Stimulated activated CD4-positive, alpha-beta T cell treated with anti-CD3 and anti-CD28 coated beads, Interleukin-2, amount 100 ng/mL, for 48 hours (primary cell): ENCODE measurements at places on chromosomes 6 and 20.

DNA sequence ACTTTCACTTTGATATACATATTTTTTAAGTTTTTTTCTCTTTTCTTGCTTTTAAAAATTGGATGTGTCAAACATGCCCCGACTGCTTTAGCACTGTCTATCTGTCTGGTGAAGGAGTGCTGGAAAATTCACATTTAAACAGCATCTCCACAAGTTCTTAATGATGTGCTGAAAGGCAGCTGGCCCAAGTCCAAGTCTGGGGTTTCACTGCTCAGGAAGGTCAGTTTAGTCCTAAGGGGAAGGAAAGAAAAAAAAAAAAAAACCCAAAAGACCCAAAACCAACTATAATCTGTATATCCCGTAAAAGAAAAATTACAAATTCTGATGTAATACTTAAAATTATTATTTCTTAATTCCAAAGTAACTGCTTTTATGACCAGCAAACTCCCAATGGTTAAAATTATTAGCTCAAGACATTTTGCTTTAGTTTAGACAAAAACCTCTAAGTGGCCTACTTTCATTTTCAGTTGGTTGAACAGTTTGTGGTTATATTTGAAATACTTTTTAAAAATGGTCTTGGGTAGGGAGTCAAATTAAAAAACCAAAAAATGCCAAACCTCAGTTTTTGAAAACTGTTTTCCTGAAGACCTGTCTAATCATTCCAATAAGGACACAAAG lies 79.5 kb upstream of the PREP start:
- no peak for DNase-seq

DNA sequence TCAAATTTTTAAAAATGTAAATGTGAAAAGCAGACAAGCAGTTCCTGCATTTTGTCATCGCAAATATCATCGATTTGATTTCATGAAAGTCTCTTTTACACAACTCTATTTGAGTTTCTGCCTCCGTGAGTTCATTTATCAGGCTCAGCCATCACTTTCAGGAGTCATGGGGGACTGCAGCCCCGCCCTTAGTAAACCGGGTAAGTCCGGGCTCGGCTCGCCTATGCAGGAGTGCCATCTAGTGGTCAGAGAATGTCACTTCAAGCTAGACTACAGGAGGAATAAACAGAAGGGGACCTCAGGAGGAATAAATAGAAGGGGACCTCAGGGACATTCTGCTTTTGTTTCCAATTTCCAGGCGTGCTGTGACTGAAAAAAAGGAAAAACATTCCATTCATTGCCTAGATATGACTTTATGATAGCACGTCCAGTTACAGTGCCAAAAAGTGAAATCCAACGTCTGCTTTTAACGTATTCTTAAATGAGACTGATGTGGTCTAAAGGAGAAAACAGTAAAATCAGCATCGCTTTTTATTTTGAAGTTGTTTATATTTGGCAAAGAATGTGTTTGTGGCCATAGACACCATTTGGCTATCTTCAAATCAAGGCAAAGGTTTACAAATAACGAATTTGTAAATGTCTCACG lies 333.9 kb downstream of the HACE1 start:
- peak; percentile 58 for DNase-seq

DNA sequence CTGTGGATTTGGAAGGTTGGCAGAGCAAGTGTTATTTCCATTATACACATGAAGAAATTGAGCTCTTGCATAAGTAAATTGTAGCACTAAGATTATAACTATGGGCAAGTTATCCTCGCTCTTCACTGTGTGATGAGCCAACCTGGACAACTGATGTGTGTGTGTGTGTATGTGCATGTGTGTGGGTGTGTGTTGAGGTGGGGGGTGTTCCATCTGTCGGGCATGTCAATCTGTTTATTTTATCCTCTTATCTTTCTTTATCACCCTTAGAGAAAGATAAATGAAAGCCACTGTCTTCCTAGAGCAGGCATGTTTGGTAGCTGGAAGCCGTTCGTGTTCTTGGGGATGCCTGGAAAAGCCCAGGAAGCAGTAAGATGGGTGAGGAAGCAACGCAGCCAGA lies 3.0 kb upstream of the DSP start:
- DNase-seq, result no peak

DNA sequence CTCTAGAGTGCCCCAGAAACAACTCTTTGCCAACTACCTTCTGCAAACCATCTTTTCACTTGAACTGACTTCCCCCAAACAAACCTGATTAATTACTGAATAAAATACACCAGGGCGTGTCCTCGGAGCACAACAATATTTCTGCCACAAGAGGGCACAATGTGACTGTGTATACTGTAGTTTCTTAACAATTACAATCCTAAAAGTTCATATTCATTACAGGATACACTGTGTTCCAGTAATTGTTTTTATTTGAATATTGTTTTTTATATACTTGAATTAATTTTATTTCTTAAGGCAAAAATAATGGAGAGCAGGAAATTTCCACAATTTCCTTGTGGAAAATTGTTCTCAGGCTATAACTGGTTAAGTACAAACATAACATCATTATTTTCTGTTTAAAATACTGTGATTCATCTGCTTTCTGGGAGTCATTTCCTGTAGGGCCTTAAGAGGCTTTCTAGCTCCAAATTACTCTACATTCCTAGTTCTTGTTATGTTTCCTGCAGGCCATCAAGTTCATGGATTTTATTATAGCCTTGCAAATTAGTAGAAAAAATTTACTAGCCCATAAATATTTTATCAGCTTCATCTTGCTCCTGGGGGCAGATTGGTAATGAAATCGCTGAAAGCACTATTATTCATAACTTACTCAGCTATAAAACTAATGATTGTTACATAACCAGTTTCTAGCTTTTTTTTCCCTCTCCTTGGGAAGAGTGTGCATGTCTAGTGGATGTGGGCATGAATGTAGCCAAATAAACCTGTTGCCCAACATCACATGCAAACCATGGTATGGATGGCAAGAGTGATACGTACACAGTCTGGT lies 51.9 kb upstream of the SLC22A16 start:
- DNase-seq, result peak; percentile 54

- DNase-seq, result no peak
Measured at GRCh38 chr6:45472382-45472781, 94.6 kb upstream of the SUPT3H start.

- peak; percentile 14 for DNase-seq
Measured at GRCh38 chr6:37783025-37783855, 36.3 kb upstream of the ZFAND3 start.

DNA sequence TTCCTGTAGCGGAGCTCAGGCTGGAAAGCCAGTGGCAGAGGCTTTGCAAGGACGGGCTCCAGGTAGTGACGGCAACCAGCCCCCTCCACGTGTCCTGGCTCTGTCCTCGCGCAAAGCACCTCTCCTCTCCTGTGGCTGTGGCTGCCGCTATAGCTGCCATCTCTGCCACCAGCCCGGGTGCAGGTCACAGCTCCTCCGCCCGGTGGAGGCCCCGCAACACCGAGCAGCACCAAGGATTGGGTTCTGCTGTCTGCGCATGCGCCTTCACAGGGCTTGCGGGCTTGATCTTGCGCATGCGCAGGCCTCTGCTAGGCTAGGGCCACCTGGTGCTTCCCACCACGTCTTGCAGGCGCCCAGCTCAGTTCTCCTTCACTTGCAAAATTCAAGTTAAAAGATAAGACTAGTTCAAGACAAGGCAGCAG lies 625.4 kb downstream of the QKI start:
- DNase-seq, result no peak

DNA sequence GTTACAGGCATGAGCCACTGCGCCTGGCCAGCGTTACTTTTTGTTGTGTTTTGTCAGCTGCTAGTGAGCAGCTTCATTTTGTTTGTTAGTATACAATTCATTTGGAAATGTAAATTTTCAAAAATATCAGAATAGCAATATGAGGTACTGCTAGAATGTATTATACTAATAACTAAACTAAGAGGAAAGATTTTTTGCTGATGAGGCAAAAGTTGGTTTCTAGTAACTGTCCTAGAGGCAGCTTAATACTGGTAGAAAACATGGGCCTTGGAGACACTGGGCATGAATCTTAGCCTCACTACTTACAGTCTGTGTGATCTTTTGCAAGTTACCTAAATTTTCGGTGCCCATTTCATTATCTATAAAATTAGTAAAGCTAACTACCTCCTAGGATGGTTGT lies 24.1 kb downstream of the TTK start:
- no peak for DNase-seq

DNA sequence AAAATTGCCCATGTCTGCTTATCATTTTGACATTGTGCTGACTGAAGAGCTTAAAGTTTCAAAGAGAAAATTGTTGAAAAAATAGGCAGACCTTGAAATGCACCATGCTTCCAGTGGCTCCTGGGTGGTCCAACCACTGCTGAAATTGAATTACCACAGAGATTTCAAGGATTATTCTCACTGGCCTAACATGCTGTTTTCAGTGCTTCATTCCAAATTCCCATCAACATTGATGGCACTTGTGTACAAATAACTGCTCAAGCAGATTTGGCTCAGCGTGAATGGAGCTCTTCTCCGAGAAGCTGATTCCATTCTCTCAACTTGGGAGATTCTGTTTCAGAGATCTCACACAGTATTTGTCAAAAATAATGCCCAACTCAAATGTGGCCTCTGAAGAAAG lies 75.5 kb downstream of the LAMA4 start:
- DNase-seq, result no peak

DNA sequence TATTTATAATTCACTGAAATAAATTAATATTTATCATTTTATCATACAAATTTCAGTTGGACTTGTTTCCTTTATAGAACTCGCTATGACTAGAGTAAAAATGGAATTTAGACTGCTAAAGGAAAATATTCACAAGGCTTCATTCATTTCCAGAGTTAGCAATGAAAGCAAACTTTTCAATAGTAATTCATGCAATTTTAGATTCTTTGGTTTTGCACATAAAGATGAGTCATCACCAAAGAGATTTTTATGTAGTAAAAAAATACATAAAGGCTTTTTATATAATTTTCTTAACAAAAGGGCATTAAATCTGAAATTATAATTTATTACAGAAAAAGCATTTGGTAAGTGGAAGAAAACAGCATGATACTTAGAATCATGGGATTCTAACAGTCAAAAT lies 37.2 kb upstream of the STXBP5 start:
- no peak for DNase-seq

DNA sequence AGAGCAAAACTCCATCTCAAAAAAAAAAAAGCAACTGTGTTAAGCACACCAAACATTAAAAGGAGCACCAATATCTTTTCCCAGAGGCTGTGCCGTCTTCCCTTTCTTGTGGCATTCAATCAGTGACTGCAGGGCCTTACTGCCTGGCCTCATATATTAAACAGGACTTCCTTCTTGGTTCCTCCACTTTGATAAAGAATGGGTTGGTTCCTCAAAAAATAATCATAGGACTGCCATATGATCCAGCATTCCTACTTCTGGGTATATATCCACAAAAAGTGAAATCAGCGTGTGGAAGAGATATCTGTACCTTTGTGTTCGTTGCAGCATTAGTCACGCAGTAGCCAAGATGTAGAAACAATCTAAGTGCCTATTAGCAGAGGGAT lies 40.3 kb upstream of the GFOD1 start:
- DNase-seq, result no peak

- no peak for DNase-seq
Measured at GRCh38 chr6:30614044-30614842, 2.8 kb downstream of the PPP1R10 start.

- DNase-seq, result no peak
Measured at GRCh38 chr6:50822078-50822476, 3.4 kb downstream of the TFAP2B start.

GRCh38 chr20:40046703-40047102 lies 642.3 kb downstream of the MAFB start:
- DNase-seq, result no peak

- DNase-seq, result no peak
Measured at GRCh38 chr6:133807501-133807900, 81.4 kb upstream of the TCF21 start.

- DNase-seq, result no peak
Measured at GRCh38 chr6:44627091-44627882, 239.8 kb downstream of the CDC5L start.

DNA sequence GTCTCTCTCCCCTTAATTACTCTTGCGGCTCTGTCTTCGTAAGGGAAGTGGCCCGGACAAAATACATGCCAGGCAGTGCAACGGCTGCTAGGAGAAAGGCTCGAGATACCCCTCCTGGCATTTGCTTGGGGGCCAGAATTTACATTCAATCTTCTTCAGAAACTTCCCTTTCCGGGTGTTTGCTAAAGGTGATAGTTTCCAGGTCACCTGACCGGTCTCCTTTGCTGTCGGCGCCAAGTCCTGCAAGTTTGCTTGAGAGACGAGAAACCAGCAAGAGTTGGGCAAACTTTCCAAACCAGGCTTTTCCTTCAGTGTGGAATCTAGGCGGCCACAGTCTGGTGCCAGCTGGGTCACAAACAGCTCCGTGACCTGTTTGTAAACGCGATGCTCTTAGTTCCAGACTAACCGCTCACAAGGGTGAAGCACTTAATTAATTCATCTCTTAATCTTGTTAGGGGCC lies 563 bp upstream of the SRSF3 start:
- DNase-seq, result peak; percentile 34

- no peak for DNase-seq
Measured at GRCh38 chr20:46838011-46838410, 56.6 kb upstream of the EYA2 start.
